ENCODE measurements at places on chromosomes 1 and 21.

- DNase-seq, result no peak
These were observed 36.5 kb upstream of the KIF21B start for GRCh38 chr1:201059871-201060555.

- DNase-seq, result no peak
These were observed 25.6 kb downstream of the IRF2BP2 start for GRCh38 chr1:234584420-234584805.

DNA sequence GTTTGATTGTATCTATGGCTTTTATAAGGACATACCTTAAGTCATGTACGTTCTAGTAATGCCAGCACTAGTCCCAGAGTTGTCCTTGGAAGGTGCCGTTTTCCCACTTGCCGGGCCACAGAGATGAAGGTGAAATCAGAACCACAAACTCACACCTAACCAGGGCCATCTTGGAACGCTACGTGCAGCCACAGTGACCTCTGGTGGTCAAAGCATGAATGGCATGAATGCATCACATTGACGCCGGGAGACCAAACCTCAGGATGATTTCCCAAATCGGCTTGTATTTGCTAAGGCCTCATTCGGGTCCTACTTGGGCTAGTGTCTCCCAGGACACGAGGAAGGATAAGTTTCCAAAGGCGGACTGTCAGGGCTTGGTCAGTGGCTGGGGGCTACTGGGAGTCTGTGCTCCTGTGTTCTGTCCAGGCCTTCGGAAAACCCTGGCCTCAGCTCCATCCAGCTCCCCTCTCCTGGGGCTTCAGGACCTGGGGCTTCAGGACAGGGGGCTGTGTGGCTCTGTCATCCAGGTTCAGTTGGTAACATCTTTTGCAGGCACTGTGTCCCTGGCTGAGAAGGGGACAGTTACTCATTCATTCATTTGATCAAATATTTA lies 260.5 kb downstream of the PRDM2 start:
- peak; percentile 18 for DNase-seq

DNA sequence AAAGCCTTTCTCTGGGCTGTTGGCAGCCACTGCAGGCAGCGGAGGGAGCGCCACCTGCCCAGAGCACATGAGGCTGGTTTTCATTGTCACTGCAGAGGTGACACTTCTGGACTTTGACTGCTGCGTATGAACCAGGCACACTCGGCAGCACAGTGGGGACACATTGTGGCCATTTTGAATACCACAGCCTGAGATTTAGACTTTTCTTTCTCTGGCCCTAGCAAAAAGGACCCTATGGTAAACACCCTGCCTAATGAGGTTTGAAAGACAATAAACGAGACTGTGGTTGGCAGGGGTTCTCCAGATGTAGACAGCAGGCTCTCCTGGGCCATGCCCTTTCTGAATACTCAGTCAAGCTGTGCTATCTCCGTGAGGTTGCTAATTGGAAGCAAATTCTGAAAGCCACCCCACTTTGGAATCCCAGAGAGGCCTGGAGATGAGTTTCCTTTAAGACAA lies 12.0 kb upstream of the KCNE2 start:
- DNase-seq, result no peak

- DNase-seq, result no peak
These were observed 85.7 kb downstream of the NENF start for GRCh38 chr1:212518188-212519054.

- no peak for DNase-seq
These were observed 13.1 kb upstream of the PARS2 start for GRCh38 chr1:54777431-54777830.

DNA sequence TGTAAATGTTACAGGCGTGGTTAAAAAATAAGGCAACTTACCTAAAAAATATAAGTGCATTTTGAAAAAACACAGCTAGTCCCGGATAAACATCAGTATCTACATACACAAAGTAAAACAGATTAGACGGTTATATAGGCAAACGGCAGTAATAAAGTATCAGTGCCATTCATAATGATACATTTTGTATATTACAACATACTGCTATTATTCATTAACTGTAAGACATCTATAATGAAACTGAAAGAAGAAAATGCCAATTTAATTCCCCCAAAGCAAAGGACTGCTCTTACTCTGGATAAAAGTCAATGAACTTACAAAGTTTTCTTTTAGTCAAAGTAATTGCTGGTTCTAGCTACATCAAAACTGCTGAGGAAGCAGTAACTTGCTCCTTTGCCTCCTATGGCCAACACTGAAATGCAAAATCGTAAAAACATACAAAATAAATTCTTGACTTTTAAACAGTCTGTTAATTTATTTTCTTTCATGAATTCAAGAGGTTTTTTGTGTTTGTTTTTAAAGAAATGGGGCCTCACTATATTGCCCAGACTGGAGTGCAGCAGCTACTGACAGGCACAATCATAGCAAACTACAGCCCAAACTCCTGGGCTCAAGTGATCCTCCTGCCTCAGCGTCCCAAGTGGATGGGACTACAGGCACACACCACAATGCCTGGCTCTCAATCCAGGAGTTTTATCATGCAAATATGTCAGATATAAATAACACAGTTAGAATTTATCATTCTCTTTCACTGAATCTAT lies 23.9 kb downstream of the TMEM50B start:
- no peak for DNase-seq
